ENCODE measurements at places on chromosomes 11 and 22. TPM values are rescaled to one million over a fixed set of nuclear protein-coding genes. Genes with fewer than 3 reads are reported as not detected.

The SHANK3 gene
- polyA plus RNA-seq: 6.5 TPM

The MRGPRE gene
- not detected for polyA plus RNA-seq

The OLFML1 gene
- 0.90 TPM for polyA plus RNA-seq

The FOXR1 gene
- not detected for polyA plus RNA-seq
